EL (cell line): ENCODE measurements at places on chromosomes 11 and 22.

DNA sequence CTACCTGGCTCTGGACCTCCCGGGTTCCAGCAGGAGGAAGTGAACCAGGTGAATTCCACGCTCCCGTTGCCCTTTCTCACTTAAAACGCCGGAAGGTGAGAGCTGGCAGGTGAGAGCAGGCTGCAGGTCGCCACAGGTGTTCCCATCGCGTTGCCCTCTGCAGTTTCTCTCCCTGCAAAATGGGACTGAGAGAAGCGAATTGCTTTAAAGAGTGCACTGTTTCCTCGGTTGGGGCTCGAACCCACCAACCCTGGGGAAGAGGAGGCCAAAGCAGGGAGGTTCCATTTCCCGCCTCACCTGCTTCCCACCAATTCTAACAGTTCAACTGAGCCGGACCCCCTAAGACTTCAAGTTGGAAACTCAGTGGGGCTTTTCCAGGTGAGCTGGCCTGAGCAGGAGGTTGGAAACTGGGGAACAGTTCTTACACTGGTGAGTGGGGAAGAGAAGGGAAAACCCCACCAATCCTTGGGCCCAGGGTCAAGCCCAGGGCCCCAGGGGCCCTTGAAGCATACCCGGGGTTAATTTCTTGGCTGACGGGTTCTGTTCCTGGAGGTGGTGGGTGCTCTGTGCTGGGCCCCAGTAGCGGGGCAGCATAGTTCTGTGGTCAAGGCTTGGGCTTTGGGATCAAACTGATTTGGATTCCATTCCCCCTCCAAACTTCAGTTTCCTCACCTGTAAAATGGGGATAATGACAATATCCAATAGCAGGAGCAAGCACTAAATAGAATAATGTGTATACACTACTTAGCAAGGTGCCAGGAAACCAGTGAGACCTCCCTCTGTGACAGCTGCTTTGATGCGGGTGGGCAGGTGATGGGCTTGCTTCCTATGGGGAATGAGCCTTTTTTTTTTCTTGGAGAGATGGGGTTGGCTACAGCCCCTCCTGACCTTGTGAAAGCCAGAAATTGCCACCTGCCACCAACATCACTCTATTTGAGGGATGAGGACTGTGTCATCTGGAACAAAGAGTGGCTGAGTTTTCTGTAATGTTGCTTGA lies 788 bp downstream of the CD82 start:
- no peak for DNase-seq

DNA sequence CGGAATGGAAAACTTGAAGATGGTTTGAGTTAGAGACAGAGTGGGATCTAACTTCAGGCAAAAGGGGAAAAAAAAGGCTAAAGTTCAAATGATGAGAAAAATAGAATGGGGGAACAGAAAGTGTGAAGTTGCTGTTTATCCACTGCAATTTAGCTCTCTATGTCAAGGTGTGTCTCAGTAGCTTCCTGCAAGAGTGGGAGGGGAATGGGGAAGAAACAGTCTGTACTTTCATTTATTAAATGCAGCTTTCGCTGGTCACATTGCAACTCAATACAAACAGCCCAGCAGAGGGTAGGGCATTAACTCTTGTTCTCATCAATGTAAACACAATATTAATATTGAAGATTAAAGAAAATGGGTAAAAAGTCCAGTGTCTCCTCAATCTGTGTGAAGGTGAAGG lies 214.7 kb upstream of the SYN3 start:
- DNase-seq, result no peak

DNA sequence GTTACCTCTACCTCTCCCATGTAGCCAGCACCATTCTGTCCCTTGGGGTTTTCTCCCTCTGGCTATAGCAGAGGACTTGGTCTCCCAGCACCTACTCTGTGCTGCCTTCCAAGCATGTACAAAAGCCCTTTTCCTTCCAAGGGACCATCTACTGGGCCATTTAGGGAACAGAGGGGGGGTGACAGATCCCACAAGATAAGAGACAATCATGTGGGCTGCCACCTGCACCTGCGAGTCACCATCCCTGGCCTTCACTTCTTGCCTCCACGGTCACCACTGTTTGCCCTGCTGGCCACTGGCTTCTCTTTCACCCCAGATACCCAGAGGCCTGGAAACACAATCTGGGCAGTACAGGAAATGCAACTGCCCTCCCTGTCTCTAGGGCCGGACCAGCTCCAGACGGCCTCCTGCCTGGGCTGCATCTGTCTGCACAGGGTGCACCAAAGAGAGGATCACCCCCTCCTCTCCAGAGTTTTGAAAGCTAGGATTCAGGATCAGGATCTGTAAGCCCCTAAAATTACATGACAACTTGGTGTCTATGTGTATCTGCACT lies 160.8 kb upstream of the NECTIN1 start:
- DNase-seq, result no peak

DNA sequence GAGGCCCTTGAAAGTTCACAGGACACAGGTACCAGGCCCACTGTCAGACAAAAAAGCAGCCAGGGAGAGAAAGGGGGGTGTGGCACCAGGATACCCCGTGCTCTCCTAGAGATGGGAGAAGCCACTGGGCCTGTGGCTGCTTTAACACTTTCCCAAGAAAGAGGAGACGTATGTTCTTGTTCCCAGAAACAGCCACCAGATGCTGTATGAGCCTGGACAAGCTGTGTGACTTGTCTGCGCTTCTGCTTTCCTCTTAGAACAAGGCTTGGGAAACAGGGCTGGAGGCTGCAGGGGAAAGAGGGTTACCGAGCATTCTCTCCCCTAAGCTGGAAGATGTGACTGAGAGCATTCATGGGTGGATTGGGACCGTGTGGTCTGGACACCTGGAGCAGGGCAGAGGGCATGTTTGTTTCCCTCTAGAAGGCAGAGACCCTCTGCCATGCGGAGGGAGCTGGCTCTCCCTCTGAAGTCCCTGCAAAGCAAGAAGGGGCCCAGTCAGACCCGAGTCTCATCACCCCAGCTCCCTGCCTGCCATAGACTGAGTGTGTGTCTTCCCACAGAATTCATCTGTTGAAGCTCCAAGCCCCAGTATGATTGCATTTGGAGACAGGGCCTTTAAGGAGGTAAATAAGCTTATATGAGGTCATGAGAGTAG lies 74.1 kb downstream of the TRIM29 start:
- DNase-seq, result no peak
